Iris pigment epithelial cell (primary cell): ENCODE measurements at places on chromosomes 2 and 18.
A peak's percentile ranks its signal among the peaks of the same experiment; 100 is the strongest.

DNA sequence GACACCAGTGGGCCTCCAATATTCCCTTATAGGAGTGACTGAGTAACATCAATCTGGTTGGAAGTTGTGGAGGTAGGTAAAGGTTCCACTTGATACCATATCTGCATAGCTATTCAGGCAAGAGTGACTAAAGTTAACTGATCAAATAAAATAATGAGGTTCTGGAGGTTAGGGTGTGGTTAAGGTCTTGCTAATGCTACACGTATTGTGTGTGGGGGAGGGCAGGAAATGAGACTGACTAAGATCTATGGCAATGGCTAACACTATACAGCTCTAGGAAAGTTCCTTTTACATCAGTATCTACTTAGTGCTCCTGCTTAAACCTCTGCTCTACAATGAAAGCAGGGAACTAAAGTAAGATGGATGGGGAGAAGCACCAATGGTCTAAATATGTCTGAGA, 149.1 kb upstream of the MGAT5 start:
- DNase-seq: no peak

- DNase-seq: peak; percentile 48
Observed at GRCh38 chr2:54771166-54771885, 47.9 kb downstream of the EML6 start.

- DNase-seq: peak; percentile 4
Observed at GRCh38 chr18:29028560-29028959, 851.6 kb upstream of the CDH2 start.

DNA sequence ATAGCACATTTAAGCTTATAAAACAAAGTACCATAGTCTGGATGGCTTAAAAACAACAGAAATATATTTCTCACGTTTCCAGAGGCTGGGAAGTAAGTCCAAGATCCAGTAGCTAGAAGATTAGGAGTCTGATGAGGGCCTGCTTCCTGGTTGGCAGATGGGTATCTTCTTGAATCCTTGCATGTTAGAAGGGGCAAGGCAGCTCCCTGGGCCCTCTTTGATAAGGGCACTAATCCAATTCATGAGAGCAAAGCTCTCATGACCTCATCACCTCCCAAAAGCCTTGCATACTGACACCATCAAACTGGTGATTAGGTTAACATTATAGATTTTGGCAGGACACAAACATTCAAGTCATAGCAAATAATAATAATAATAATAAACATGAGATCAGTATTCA, 146.4 kb downstream of the CCDC102B start:
- no peak for DNase-seq

DNA sequence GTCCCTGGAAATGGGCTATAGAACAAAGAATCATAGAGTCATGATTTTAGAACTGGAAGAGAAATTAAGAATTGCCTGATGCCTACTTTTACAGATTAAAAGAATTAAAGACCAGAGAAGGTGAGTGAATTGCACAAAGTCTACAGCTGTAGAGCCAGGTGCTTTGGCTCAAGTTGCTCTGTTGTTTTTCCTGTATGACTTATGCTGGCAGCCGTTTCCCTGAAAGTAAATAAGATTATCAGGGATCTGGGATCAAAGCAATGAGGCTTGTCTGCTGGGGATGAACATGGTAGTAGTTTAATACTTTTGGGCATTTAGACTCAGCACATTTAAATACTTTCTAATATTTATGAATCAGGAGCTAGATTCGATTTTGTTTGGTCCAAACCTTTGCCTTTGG, 166.9 kb downstream of the PRPF40A start:
- no peak for DNase-seq

GRCh38 chr2:10007435-10007834, 35.9 kb upstream of the KLF11 start:
- DNase-seq: no peak

- DNase-seq: no peak
Observed at GRCh38 chr2:219408204-219408603, 10.0 kb upstream of the DES start.

GRCh38 chr2:174776223-174776622, 12.0 kb upstream of the CHRNA1 start:
- DNase-seq: no peak

GRCh38 chr2:241096979-241097378, 5.1 kb downstream of the MTERF4 start:
- DNase-seq: no peak

- DNase-seq: no peak
Observed at GRCh38 chr2:129101186-129101585, 782.5 kb upstream of the HS6ST1 start.

GRCh38 chr2:29613792-29614266, 307.6 kb downstream of the ALK start:
- DNase-seq: no peak

- DNase-seq: no peak
Observed at GRCh38 chr2:101803945-101804696, 106.6 kb downstream of the MAP4K4 start.

GRCh38 chr2:232434563-232435374, 21.2 kb upstream of the ALPI start:
- DNase-seq: no peak

DNA sequence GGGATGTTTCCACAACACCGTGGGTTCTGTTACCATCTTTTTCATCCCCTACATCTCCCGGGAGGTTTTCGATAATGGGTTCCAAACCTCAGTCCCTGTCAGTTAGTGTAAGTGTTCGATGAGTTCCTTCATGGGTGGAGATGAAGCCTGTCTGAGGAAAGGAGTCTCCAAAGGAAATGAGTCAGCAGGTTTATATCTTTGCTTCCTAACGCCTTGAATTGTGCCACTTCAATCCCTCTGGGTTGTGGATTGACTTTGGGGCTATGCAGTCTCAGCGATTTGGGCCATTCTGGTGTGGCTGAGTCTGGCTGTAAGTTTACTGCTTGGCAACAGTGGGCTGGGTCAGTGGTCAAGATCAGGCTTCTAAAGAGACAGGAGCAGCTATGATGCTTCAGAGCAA, 1.2 kb downstream of the SERPINB5 start:
- DNase-seq: peak; percentile 21

DNA sequence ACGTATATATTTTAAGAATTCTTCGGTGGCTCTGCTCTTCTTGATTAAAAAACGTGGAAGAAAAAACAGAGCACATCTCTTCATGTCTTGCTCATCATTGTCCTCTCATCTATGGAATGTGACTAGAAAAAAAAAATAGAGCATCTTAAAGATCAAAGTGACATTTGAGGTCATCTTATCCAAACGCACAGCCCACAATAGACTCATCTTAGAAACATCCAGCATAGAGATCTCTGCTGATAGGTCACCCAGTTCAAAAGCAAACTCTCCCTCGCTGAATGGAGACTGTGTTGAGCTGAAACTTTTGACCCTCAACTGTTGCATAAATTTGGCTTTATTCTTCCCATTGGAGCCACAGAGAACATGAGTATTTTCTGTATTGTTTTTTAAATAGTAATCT, 65.2 kb downstream of the CMPK2 start:
- DNase-seq: peak; percentile 87

- DNase-seq: peak; percentile 20
Observed at GRCh38 chr18:48896875-48897511, 53.8 kb downstream of the SMAD7 start.

DNA sequence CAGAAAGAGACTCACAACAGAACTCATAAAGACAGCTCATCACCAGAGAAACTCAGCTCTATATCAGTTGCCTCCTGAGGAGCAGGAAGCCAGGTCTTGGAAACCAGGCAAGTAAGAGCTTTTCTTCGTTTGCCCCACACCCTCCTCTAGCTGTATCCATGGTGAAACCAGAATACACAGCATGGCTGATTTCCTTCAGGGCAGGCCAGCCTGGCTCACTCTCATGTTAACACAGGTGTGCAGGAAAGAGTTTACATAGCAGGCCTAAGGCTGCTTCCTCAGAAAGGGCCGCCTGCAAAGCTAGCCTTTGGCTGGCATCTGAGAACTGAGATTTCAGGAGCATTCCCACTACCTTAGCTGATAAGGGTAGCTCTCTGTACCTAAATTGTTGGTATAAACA, 65.7 kb downstream of the KLHL14 start:
- DNase-seq: no peak

- no peak for DNase-seq
Observed at GRCh38 chr2:126664234-126664633, 8.3 kb downstream of the GYPC start.

- peak; percentile 41 for DNase-seq
Observed at GRCh38 chr2:231707625-231707926, 749 bp upstream of the PTMA start.

DNA sequence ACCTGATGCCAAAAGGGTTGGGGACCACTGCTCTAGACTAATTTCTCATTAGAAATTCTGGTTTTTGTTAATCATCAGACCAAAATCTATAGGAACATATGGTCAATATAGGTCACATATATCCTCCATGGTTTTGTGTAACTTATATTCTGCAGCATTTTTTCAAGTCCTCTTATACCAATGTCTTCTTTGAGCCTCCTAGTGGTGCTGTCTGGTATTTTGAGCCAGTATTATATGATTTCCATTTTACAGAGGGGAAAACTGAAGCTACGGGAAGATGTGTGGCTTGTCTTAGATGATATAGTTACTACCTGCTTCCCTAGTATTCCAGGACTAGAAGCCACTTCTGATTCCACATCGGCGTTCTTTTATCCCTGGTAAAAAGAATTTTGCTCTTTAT, 13.8 kb downstream of the MAPK4 start:
- peak; percentile 12 for DNase-seq

GRCh38 chr2:222594679-222595078, 61.2 kb downstream of the FARSB start:
- DNase-seq: peak; percentile 89

GRCh38 chr2:115569547-115569946, 1127.1 kb downstream of the DPP10 start:
- DNase-seq: peak; percentile 0

DNA sequence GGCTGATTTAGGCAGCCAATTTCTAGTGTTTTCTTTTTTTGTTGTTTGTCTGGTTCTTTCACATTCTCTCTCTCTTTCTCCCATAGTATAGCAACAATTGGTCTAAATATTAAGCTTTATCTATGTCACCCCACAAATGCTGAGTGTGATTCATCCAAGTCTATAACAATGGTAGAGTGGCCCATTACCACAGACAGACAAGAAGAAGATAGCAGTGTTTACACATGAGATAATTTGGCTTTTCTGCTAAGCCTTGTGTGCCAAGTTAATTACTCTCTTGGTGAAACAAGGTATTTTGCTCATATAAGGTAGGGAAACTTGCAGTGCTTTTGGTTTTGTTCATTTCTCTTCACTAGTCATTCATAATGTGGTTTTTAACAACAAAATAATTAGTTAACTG, 166.5 kb downstream of the SLC8A1 start:
- DNase-seq: no peak

DNA sequence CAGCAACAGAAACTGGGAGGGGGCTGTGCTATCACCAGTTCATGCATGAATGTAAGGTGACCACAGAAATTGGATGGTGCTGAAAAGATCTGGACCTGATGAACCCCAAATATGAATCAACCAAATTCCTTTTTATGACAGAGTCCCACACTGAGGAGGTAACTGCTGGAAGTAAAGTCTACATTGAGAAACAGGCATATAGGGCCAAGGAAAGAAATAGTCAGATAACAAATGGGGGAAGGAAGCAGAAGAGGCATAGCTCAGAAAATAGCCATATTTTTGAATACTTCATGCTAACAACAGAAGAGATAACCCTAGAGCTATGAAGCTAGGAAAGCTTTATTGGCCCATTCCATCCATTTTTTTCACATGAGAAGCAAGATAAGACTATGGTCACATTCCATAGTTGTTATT, 25.8 kb downstream of the ZC3H6 start:
- DNase-seq: peak; percentile 81

DNA sequence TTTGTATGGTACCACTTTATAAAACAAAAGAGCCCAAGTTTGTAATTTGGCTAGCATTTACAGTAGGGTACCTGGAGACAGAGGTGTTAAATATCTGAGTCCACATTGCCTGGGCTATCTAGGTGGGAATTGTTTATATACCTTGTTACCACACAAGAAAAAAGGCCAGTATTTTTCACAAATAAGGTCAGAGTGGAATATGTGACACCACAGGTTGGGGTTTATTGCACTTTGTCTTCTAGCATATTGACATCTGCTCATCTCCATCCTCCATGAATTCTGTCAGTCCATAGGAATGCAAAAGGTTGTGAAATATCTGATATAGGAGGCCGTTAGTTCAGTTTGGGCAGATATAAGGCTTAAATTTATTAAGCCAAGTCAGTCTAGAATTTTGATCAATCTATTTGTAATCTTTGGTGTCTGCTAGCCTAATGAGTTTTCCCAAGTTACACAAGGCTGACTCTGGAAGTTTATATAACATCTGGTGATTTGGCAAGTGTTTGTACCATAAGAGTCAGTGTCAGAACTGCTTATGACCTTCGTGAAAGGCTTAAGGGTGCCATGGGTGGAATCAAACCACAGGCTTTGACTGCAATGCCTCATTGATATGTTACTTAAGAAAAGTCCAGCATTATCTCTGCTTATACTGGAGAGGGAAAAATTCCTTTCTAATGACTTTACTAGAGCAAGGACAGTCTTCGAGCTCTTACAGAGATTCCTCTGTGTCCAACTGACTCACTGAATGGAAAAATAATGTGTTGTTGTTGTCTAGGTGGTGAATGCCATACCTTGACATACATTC, 11.3 kb upstream of the DPP4 start:
- peak; percentile 93 for DNase-seq

DNA sequence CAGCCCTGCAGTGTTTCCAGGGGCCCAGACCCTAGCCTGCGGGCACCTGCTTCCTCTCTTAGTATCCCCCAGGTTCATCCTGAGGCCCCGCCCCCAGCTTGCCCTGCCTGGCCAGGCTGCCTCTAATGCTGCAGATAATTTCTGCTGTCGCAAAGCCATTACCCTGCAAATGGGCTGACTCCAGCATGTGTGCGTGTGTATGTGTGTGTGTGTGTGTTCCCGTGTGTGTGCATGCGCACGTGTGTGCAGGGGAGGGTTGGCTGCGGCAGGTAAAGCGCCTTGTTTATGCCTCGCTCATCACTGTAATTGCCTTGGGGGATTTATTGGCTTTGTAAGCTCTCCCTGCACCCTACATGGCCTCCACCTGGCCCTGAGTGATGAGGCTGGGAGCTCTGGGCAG, 7.6 kb upstream of the PRSS56 start:
- DNase-seq: no peak

DNA sequence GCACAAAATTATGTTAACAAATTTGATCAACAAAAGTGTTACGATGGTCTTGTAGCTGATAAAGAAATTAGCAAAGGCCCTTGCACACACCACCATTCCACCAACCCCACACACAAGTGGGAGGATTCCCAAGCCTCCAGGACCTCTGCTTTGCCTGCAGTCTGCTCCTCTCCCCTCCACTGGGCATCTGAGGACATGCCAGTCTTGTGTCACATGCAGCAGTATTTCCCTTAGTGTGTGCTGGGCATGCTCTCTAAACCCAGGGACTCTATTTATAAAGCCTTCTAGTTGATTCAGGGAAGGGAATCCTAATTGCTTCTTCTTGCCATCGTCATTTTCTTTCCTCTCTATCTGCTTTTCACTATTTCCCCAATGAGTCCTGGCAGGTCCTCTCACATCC, 53.3 kb downstream of the KCTD18 start:
- DNase-seq: no peak

- DNase-seq: no peak
Observed at GRCh38 chr2:112195167-112195766, 57.1 kb downstream of the FBLN7 start.

GRCh38 chr2:143607231-143608062, 478.2 kb downstream of the ARHGAP15 start:
- DNase-seq: no peak

GRCh38 chr2:152483276-152484063, 148.5 kb downstream of the FMNL2 start:
- DNase-seq: no peak
